ENCODE measurements at places on chromosomes 7 and 10. TPM values are rescaled to one million over a fixed set of nuclear protein-coding genes. Genes with fewer than 3 reads are reported as not detected.

The FOXI2 gene
- total RNA-seq: not detected

The EPO gene
- not detected for total RNA-seq

The RAPGEF5 gene
- total RNA-seq: 6.5 TPM

The PNLIPRP2 gene
- total RNA-seq: not detected

The SORCS1 gene
- 6.6 TPM for total RNA-seq

The FAM25G gene
- total RNA-seq: not detected

The NPC1L1 gene
- 0.03 TPM for total RNA-seq

The UCN3 gene
- total RNA-seq: not detected

The CCAR1 gene
- total RNA-seq: 38.9 TPM

The PLCE1 gene
- 4.4 TPM for total RNA-seq

The CALML3 gene
- total RNA-seq: not detected

The FAM20C gene
- 87.9 TPM for total RNA-seq

The ARHGAP19 gene
- 11.8 TPM for total RNA-seq

The LRRC18 gene
- total RNA-seq: not detected

The RBP3 gene
- not detected for total RNA-seq

The HHEX gene
- total RNA-seq: 12.5 TPM

The FGL2 gene
- total RNA-seq: not detected

The ITPRID1 gene
- total RNA-seq: not detected

The SLC26A5 gene
- not detected for total RNA-seq

The DPYSL4 gene
- total RNA-seq: not detected

The FGFR2 gene
- 0.53 TPM for total RNA-seq

The PALD1 gene
- 1.6 TPM for total RNA-seq

The ANKRD2 gene
- total RNA-seq: 0.37 TPM

The OR13A1 gene
- total RNA-seq: not detected

The IFIT2 gene
- total RNA-seq: 1.9 TPM

The PGAM1 gene
- total RNA-seq: 385 TPM

The DNAJB6 gene
- 223 TPM for total RNA-seq

The TUBB8 gene
- total RNA-seq: not detected

The NAT16 gene
- total RNA-seq: 0.11 TPM

The SFRP4 gene
- total RNA-seq: not detected

The NRCAM gene
- 1.8 TPM for total RNA-seq

The PDE1C gene
- 100 TPM for total RNA-seq

The TMEM225B gene
- 0.48 TPM for total RNA-seq

The SLF2 gene
- 21.3 TPM for total RNA-seq

The FIS1 gene
- 296 TPM for total RNA-seq

The CPA2 gene
- total RNA-seq: not detected

The BMI1 gene
- total RNA-seq: 34.0 TPM

The TRIM50 gene
- total RNA-seq: not detected

The RFC2 gene
- 72.5 TPM for total RNA-seq

The TMEM229A gene
- not detected for total RNA-seq

The FRMD4A gene
- total RNA-seq: 66.7 TPM

The LIPK gene
- not detected for total RNA-seq

The NACAD gene
- total RNA-seq: 0.41 TPM

The ZNF511 gene
- 55.6 TPM for total RNA-seq

The ZKSCAN1 gene
- 23.1 TPM for total RNA-seq

Data from A375 (cell line).